ENCODE measurements at places on chromosomes 16 and 17.

DNA sequence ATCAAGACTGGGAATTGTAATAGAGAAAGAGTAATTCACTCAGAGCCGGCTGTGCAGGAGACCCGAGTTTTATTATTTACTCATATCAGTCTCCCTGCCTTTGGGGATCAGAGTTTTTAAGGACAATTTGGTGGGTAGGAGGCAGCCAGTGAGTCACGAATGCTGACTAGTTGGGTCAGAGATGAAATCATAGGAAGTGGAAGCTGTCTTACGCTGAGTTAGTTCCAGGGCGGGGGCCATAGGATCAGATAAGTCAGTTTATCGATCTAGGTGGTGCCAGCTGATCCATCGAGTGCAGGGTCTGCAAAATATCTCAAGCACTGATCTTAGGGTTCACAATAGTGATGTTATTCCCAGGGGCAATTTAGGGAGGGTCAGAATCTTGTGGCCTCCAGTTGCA lies 20.2 kb upstream of the GUCY2D start:
- no peak for DNase-seq

- no peak for DNase-seq
Measured at GRCh38 chr17:76048025-76048605, 21.0 kb upstream of the EVPL start.

- DNase-seq, result no peak
Measured at GRCh38 chr17:77126519-77126918, 14.2 kb upstream of the SEC14L1 start.

- DNase-seq, result no peak
Measured at GRCh38 chr17:62868008-62868407, 59.9 kb upstream of the MARCHF10 start.

DNA sequence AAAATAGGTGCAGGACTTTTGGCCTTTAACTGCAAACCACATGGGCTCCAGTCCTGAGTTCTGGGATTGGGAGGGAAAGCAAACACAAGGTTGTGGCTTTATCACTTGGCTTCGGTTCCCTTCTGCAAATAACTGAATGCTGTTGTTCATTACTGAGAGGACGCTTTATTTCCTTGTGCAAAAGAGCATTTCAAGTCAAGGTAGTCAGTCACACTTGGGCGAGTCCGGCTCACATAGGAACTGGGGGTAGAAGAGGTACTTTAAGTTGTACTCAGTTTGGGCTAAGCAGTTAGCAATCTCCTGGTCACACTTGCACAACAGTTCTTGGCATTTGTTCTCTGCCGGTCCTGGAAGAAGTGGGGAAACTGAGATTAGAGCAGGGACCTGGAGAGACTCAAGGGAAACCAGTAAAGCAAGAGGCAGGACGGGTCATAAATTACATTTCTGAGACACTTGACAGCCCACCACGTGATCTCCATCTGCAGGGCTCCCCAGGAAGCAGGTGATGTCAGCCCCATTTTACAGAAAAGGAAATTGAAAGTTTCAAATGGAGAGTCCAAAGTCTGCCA lies 21.6 kb downstream of the PLA2G10 start:
- DNase-seq, result no peak

- DNase-seq, result no peak
Measured at GRCh38 chr16:49588729-49589384, 215.3 kb downstream of the C16orf78 start.

GRCh38 chr17:48155889-48156611 lies 48.5 kb downstream of the SNX11 start:
- no peak for DNase-seq

- no peak for DNase-seq
Measured at GRCh38 chr16:47316442-47317015, 144.3 kb downstream of the ITFG1 start.

- no peak for DNase-seq
Measured at GRCh38 chr17:17839791-17840707, 3.3 kb upstream of the SREBF1 start.

GRCh38 chr17:19308398-19308797 lies 54.1 kb downstream of the B9D1 start:
- no peak for DNase-seq

DNA sequence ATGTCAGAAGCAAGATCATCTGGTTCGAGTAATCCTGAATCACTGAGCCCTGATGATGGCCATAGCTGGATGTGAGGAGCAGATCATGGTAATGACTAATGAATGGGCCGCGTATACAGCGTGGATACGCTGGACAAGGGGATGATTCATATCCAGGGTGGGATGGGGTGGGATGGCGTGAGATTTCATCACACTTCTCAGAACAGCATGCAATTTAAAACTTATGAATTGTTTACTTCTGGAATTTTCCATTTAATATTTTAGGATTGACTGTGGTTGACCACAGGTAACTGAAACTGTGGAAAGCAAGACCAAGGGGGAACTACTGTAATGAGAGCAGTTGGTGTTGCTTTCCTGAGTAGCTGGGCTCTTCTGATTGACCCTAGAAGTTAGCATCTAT lies 225.5 kb downstream of the STX8 start:
- DNase-seq, result no peak

GRCh38 chr17:45894022-45894784 lies at the start of gene MAPT:
Gene MAPT, plus strand, starts transcription at chr17:45894554. Its CDS starts 67,784 bp downstream, at chr17:45962338.
- no peak for DNase-seq

- no peak for DNase-seq
Measured at GRCh38 chr17:81898029-81898866, 3.8 kb upstream of the NPB start.

- no peak for DNase-seq
Measured at GRCh38 chr16:80123189-80123588, 417.6 kb upstream of the DYNLRB2 start.

GRCh38 chr16:88798772-88799455 lies 4.7 kb upstream of the CDT1 start:
- no peak for DNase-seq

DNA sequence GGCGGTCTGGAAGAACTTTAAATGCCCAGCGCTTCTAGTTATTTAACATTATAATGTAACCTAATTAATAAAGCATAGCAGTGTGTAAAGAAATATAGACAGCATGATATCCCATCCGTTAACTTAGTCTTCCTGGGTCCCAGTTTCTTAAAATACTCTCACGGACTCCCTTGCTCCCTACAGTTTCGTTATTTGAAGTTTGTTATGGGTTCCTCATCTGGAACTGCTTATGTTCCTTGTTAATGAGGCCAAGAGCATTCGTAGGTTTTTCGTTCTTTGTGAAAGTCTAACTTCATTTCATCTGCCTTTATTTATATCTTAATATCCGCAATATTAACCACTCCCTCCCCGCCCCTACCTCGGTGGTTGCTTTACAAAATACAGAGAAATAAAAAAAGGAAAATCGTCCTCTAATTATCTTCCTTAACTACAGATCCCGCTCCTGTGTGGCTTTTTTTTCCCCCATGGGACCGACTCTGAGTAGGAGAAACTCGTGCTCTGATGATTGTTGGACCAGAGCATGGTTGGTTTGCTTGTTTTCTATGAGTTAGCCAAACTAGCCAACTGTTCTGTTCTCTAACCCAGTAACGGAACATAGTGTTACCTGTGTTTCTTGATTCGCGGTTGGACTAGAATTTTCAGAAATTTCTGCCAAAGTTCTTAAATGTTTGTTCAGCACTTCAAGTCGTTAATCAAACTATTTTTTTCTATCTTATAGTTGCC lies 863 bp downstream of the ADPRM start:
- no peak for DNase-seq

GRCh38 chr16:72824761-72825160 lies 223.2 kb downstream of the ZFHX3 start:
- no peak for DNase-seq

- DNase-seq, result no peak
Measured at GRCh38 chr16:24085666-24086065, 170.5 kb upstream of the CACNG3 start.

Data from vagina (tissue), 2 donors.